Astrocyte of the hippocampus (primary cell): ENCODE measurements at places on chromosomes 7 and 10.

- DNase-seq: no peak
Observed at GRCh38 chr7:141666071-141666470, 35.9 kb downstream of the DENND11 start.

DNA sequence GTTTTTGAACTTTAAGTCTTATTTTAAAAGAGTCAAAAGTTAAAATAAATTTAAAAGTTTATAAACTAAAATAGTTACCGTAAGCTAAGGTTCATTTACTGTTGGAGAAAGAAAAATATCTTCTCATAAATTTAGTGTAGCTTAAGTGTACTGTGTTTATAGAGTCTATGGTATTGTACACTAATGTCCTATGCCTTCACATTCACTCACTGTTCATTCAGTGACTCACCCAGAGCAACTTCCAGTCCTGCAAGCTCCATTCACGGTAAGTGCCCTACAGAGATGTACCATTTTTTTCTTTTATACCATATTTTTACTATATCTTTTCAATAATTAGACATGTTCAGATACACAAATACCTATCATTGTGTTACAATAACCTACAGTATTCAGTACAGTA, 97.6 kb downstream of the PTN start:
- DNase-seq: no peak

DNA sequence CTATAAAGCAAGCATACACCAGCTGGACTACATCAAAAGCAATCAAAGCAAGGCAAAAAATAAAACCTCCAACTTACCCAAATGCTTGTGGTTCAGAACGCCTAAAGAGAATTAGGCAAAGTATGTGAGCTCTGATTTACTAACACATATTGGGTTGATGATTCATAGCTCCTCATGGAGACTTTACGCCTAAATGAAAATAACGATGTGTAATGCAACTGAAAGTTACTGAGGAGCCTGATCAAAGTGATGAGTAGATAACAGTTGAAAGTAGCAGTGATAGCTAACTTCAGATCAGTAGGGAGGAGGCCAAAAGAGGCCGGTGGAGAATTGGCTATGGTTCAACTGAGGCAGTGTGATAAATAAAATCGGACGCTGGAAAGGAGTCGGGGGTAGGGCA, 85.0 kb downstream of the MPP7 start:
- DNase-seq: peak; percentile 85

GRCh38 chr7:115178835-115179234, 256.9 kb downstream of the MDFIC start:
- DNase-seq: peak; percentile 83

- DNase-seq: no peak
Observed at GRCh38 chr7:72080865-72081510, 331.1 kb downstream of the CALN1 start.

DNA sequence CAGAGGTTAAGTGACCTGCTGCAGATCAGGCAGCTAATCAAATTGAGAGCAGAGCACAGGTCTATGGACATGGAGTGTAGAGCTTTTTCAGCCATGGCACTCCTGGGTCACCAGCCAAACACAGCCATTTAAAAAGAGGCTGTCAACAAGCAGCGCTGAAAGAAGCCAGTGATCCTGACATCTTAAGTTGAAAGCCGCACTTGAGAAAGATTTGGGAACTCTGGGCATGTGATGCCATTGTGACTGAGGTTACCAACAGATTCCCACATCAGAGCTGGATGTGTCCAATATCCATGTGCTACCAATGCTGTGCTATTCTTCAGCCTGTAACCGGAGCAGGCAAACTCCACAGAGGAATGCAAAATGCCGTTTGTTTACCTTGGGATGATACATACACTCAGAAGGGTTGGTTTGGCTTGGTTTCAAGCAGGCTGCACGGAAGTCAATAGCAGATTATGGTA, 56.2 kb upstream of the ABLIM1 start:
- peak; percentile 91 for DNase-seq

DNA sequence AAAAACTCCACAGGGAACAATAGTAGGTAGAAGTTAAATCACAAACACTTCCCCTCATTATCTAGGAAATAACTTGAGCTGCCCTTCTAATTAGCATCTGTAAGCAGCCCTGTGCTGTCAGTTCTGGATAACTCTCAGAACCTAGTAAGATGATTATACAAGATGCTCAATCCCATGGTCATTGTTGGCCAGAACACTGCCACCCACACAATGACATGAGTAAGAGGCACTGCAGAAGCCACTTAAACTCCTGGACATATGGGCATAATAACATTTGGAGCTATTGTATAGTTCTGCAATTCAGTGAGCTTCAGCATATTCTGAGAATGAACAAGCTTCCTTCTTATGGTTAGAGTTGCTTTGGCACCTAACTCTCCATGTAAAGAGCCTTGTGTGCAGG, 153.8 kb downstream of the PLPP4 start:
- no peak for DNase-seq

GRCh38 chr7:41931263-41931646, 228.4 kb upstream of the INHBA start:
- no peak for DNase-seq

DNA sequence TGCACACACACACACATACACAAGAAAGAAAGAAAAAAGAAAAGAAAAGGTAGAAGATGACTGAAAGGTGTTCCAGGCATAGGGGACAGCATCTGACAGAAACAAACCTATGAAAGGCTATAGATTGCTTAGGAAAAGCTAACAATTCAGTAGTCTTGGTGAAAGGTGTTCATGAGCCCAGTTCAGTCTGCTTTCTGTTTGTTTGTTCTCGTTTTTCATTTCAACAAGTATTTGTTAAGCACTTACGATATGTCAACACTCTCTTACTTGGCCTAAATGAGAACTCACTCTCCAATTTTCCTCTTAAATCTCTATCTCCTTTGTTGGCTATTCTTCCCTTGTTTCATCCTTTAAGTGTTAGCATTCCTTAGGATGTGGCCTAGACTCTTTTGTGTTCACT, 133.2 kb downstream of the GRM8 start:
- DNase-seq: no peak

- DNase-seq: peak; percentile 1
Observed at GRCh38 chr7:95989301-95989700, 216.9 kb downstream of the DYNC1I1 start.

GRCh38 chr7:66687186-66687585, 53.3 kb upstream of the RABGEF1 start:
- DNase-seq: no peak

DNA sequence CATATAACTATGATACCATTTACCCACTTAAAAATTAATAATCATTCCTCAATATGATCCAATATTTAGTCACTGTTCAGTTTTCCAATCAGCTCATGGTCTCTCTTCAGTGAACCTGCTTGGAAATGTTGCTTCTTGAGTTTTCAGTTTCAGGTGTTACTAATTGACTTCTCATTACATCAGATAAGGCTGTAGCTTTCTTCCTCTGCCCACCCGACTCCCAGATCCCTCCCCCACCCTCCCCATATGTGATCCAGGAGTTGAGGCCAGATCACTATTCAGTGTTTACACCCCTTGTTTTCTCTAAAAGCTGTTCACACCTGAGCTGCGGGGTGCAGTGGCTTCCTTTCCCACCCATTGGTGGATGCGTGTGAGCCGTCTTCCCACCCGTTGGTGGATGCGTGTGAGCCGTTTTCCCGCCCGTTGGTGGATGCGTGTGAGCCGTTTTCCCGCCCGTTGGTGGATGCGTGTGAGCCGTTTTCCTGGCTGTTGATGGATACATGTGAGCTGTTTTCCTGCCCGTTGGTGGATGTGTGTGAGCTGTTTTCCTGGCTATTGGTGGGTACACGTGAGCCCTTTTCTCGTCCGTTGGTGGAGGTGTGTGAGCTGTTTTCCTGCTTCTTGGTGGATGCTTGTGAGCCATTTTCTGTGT, 3.2 kb upstream of the MTG1 start:
- DNase-seq: no peak

DNA sequence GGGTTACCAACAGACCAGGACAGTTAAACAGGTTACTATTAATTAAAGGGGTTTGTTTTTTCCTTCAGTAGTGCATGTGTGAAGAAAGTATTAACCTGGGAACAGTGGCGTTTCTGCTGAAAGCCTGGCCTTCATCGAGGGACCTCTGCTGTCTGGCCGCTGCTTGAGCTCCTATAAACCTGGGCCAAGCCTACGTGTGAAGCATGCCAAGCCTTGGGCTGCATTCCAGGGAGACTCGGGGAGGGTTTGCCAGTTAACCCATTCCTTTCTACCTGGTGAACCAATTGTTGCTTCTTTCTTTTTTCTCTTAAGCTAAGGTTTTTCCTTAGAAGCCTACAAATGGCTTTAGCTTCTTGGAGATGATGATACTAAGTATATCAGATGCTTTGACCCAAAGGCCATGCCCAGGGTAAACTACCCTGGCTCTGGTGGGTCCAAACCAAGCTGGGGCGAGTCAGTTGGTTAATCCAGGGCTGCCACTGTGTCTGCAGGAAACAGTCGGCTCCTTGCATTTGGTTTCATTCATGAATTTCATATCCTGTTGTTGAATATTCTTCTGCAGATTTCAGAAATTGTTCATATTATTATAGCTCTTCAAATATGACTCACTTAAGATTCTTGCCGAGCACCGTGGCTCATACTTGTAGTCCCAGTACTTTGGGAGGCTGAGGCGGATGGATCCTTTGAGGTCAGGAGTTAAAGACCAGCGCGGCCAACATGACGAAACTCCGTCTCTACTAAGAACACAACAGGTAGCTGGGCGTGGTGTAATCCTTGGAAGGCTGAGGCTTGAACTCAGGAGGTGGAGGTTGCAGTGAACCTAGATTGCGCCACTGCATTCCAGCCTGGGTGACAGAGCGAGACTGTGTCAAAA, 23.8 kb downstream of the PFKP start:
- DNase-seq: peak; percentile 95

GRCh38 chr10:96904648-96905047, 72.5 kb downstream of the LCOR start:
- no peak for DNase-seq
